Fibroblast of mammary gland (primary cell): ENCODE measurements at places on chromosomes 3 and 15.

DNA sequence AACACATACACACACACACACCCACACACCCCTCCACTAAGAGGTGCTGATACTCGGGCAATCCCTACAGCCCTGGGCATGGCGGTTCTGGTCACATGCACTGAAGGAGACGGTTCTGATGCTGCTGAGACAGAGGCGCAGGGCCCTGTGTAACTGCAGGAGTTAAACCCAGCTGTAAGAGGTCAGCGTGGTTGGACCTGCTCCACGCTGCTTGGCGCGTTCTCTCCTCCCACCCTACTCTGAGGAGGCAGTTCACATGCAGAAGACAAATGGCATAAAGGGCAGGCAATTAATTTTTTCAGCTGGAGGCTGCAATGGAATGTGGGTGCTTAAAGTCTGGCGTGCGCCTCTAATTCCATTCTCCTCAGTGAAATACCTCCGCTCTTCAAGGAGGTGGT, 35.2 kb downstream of the GRK7 start:
- DNase-seq: peak; percentile 12

- DNase-seq: no peak
Measured at GRCh38 chr15:37040072-37040742, 60.1 kb downstream of the MEIS2 start.

DNA sequence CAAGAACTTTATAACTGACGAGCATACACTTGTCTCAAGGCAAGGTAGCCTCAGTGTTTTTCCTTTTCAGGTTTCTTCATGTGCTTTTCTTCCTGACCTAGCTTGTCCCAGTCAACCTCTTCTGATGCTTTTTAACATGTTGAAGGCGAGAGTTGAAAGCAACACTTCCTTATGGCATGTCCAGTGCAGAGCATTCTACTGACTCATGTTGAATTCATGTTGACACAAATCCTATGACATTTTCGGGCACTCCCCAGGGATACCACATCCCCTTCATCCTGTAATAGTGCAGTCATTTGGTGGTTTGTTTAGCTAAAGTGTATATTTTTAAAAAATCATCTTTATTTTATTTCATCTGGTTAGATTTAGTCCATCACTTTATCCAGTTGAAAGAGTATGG, 75.9 kb upstream of the CBLB start:
- peak; percentile 88 for DNase-seq

DNA sequence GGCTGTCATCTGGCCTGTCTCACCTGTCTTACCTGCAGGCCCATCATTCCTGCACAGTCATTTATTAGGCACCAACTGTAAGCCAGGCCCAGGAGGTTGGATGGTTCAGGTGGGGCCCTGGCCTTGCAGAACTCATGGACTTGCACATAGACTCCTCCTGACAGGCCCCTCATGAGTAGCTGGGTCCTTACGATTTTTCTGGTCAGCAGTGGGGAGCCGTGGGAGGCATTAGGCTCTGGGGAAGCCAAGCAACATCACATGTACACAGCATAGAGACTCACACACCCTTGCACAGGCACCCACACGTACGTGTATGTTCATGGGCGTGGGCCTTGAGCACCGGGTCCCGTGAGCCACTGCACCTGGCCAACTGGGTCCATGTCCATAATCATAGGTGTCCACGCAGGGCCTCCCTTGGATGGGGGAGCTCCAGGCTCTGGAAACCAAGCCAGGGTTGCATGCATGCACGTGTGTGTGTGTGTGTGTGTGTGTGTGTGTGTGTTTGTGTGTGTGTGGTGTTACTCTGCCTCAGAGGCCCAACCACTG, 20.3 kb downstream of the CISH start:
- DNase-seq: no peak

DNA sequence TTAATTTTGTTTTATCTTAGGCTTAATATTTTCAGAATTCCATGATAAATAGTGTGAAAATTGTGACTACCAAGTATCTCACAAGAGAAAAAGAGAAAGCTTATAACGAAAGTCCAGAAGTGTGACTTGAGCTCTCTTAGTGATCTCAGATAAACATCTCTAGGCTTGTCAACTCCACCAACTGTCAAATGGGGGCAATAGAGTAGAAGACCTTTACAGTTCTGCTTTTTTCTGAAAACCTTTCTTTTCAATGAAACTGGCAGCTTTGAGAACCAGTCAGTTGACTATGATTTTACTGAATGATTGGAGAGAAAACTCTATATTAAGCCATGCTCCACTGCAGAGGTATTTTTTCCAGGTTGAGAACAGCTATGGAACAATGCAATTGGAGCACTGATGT, 119.2 kb upstream of the TP63 start:
- DNase-seq: no peak
